ENCODE measurements at places on chromosomes 5 and 9.
A peak's percentile ranks its signal among the peaks of the same experiment; 100 is the strongest.

DNA sequence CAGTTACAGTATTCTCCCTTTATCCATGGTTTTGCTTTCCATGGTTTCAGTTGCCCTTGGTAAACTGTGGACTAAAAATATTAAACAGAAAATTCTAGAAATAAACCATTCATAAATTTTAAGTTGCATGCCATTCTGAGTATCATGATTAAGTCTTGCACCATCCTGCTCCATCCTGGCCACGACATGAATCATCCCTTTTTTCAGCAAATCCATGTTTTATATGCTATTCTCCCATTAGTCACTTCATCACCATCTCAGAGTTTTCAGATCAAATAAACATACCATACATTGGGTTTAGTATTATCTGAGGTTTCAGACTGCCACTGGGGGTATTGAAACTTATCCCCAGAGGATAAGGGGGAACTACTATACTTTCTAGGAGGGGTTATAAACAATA is 234.4 kb upstream of the ATP10B start:
- DNase-seq, result no peak

DNA sequence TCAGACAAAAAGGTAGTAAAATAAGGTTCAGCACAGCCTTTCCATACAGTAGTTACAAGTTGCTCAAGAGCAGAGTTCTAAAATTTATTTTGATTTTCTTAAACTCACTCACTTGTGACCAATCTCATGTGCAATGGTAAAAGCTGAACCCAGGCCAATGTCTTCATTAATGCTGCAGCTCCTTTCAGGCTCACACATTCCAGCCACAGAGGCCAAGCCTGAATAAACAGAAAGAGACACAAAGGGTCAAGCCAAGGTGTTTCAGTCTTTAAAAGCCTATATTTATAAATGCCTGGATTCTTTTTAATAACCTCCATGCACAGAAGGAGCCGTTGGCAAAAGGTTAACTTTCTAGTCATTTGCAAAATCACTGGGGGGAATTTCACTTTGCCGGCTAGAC is 152.5 kb downstream of the ADAMTS6 start:
- no peak for DNase-seq

DNA sequence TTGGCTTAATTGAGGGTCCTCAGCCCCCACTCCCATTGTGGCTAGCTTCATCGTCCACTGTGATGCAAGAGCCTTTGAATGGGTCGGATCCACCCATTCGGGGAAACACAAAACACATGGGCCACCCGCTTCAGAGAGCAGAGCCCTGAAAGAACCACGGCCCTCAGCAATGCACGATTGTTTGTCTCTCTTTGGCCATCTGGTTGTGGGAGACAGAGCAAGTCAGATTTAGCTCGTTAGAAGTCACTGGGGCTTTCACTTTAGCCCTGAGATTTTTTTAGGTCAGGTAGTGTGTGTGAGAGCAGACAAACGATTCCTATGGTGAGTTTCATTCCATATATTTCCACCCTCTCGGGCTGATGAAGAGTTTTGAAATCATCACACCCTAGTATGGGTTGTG is 12.9 kb upstream of the COL15A1 start:
- DNase-seq, result no peak

GRCh38 chr5:133525126-133525525 is 87.2 kb downstream of the FSTL4 start:
- DNase-seq, result no peak

- no peak for DNase-seq
Observed at GRCh38 chr9:136011703-136012496, 50.7 kb upstream of the UBAC1 start.

GRCh38 chr5:173775261-173776197 is 112.6 kb upstream of the CPEB4 start:
- DNase-seq, result no peak

GRCh38 chr5:52134013-52134650 is 653.6 kb upstream of the ITGA1 start:
- DNase-seq, result no peak

DNA sequence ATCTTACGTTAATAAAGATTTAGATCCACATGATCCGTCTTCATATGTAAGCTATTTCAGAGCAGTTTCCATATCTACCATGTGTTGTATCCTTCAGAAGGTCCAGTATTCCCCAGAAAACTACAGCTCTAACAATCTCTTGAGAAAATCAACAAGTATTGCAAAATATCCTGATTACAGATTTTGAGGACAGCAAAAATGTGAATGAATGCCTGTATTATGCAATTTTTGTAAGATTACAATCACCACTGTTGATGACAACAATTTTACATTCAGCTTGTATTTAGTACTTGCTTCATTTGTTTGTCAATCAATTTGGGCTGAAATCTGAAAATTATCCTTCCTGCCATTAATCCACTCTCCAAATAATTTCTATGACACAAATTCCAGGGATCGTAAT is 43.0 kb upstream of the FLT4 start:
- no peak for DNase-seq

GRCh38 chr9:111926421-111926875 is 29.8 kb downstream of the UGCG start:
- peak; percentile 55 for DNase-seq

GRCh38 chr5:122295138-122295537 is 16.9 kb upstream of the SNCAIP start:
- DNase-seq, result no peak

DNA sequence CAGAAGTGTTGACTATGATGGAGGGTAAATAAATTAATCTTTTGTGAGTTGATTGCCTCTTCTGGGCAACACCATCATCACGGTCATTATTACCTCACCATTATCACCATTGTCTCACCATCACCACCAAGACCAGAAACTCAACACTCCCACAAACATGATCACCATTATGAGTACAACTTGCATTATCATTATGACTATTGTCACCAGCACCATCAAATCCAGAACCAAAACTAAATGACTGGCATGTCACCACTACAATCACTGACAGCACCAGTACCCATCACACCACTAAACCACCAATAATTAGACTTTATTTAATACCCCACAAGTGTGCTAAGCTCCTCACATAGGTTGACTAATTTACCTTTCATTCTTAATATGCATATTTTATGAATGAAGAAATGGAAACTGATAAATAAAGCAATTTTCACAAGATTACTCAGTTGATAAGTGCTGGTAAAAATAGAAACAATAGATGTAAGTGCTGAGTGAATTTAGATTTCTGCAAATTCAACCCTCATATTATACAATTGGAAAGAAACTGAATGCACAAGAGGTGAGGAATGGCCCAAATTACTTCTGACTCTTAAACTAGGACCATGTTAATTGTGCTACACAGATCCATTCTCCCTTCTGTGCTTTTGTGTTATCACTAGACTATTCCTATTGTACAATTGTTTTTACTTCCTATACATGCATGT is 517.8 kb upstream of the PAPPA start:
- no peak for DNase-seq

DNA sequence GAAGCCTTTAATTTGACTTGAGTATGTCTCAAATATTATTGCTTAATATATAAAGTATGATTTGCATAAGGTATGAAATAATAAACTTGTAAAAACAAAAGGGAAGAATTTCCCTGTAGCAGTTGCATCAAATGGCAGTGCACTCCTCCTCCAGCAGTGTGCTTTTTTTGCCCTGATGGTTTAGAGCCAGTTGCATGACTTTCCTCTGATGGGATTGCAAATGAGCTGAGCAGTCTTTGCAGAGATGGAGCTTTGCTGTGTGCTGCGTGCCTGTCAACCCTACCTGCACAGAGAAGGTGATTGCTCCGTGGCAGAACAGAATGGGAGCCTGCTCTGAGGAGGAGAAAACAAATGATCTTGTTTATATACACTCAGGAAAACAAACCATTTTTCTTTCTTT is 22.7 kb upstream of the CATSPER3 start:
- DNase-seq, result no peak

GRCh38 chr5:42590566-42590965 is 166.1 kb upstream of the CCDC152 start:
- DNase-seq, result no peak

GRCh38 chr5:138179277-138179857 is 455 bp downstream of the KIF20A start:
- peak; percentile 40 for DNase-seq

DNA sequence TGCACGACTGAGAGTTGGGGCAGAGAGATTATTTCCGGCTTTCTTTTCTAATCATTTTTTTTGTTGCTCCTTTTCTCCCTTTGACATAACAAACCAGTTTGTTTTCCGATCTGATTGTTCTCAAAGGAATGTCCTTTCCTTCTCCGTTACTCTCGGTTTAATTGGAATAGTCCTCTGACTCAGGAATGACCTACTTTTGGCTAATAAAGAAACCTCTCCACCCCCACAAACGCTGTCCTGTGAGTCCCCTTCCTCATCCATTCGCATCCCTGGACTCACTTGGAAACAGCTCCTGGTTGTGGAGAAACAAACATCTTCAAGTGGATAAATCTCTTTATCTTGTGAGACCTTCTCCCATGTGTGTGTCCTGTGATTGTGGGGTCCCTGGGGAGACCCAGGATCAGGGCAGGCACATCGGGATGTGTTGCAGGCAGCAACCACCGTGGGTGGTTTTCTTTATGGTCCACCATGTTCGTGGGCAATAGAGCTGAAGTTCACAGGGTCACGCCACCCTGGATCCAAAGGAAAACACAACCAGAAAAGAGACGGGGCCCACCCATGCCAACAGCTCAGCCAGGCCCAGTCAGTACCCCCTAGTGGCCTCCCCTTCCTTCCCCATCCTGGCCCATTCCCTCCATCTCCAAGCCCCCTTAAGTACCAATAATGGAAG is 45.2 kb upstream of the NEK6 start:
- no peak for DNase-seq

DNA sequence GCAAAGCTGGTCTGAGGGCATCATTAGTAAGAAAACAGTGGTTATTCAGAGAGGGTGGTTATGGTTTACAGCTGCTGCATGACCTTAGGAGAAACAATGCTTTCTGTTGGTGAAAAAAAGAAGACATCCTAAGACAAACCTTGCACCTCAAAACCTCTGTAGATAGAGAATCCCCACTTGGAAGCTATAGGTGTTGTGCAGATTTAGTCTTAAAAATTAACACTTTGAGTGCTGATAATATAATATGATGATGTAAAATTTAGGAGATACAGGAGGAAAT is 1.4 kb upstream of the PTTG1 start:
- DNase-seq, result no peak

- DNase-seq, result no peak
Observed at GRCh38 chr5:38725371-38725865, 120.4 kb upstream of the OSMR start.

DNA sequence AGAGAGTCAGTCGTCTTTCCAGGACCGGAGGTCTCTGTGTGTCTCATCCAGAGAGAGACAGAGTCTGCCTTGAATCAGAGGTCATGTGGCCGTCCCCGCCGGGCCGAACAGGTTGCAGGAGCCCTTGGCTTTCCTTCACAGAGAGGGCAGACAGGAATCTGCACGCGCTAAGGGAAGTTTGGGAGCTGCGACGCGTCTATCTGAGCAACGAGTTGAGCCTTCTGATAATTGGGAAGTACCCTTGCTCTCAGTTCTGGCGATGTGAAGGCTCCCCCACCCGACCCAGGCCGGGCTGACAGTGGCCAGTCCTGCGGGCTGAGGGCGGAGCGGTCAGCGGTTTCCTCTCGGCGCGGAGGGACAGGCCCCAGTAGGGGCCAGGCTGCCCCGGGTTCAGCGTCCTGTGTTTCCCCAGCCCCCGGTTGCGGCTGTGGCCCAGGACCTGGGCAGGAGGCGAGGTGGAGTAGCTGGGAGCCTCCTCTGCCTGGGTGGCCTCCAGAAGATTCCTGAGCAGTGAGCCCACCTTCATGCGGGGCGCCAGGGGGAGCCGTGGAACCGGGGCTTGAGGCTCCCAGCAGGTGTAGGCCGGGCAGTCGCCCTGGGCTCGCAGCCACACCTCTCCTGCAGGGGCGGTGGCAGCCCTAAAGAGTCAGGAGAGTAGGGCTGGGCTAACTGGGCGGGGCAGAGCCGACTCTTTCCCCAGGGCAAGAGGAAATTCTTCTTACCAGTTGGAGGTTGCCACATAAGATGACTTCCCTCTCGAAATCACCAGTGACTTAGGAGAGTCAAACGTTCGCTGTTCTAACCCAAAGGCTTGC is 13.9 kb downstream of the NR2F1 start:
- no peak for DNase-seq

DNA sequence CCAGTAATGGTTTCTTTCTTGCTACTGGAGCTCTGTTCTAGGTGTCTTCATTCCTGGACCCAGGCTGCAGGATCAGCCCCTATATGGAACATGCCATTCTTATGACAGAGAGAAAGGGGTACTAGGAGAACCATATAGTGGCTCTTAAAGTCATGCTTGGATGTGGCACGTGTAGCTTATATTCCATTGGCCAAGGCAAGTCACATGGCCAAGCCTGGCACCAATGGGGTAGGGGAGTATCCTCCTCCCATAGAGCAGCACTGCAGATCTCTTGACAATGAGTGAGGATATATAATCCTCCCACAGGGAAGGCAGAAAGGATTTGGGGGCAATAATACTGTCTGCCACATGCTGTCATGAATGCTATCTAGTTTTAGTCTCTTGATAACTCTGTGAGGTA is 193.3 kb downstream of the PALM2AKAP2 start:
- no peak for DNase-seq

- DNase-seq, result no peak
Observed at GRCh38 chr9:123420592-123421111, 64.7 kb downstream of the CRB2 start.

DNA sequence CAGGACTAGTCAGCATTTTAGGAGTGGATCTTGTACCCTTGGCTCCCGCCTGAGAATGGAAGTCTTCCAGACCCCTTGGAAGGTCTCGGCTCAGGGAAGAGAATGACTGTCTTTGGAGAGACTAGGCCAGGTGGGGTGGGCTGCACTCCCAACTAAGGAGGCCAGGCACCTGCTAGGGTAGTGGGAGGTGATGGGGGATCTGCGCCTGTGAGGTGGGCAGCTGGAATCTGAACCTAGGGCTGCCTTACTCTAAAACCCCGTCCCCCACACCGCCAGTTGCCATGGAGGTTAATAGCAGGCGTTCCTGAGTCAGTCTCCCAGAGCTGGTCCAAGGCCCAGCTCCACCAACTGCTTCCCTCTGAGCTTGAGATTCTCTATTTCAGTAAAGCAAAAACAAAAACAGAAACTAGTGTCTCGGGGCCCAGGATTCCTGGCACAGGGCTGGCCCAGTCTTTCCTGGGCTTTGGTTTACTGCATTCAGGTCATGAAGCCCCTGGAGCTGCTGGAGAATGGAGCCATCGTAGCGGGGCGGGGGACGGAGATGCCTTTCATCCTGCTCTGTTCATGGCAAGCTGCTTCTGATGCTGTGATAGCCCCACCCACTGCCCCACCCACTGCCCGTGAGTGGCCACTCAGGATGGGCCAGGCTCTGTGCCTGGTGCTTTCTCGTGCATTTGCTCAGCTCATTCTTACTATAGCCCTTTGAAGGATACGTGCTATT is 57.5 kb downstream of the DAB2IP start:
- DNase-seq, result no peak

GRCh38 chr5:1757511-1757910 is 42.1 kb downstream of the MRPL36 start:
- no peak for DNase-seq

GRCh38 chr9:123761905-123762605 is 167.9 kb downstream of the DENND1A start:
- no peak for DNase-seq

- DNase-seq, result no peak
Observed at GRCh38 chr5:93342563-93343061, 238.4 kb downstream of the NR2F1-AS1 start.

- DNase-seq, result no peak
Observed at GRCh38 chr9:129626625-129627284, 792 bp downstream of the NTMT1 start.
